ENCODE measurements at places on chromosomes 13 and 19.

DNA sequence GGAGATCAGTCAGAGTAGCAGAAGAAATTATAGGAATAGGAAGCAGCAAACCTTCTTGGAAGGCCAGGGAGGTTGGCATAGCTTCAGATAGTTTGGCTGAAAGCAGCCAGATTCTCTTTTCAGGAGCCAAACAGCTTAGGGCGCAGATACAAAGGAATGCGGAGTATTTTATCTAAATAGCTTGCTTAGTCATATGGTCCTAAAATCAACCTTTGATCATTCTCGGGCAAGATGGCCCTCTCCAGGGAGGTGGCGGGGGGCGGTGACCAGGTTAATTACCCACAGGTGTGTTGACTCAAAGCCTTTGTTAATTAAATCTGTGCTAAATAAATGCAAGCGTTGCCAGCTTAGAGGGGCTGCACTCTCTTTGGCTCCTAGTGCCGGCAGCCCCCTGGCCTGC, 12.5 kb upstream of the NCR1 start:
- no peak for DNase-seq

GRCh38 chr19:39828654-39829032, 5.3 kb downstream of the DYRK1B start:
- no peak for DNase-seq

GRCh38 chr19:42293540-42293939, 8.4 kb upstream of the PRR19 start:
- DNase-seq = no peak

- DNase-seq = peak; percentile 63
Measured at GRCh38 chr13:70310396-70311119, 202.3 kb upstream of the KLHL1 start.

DNA sequence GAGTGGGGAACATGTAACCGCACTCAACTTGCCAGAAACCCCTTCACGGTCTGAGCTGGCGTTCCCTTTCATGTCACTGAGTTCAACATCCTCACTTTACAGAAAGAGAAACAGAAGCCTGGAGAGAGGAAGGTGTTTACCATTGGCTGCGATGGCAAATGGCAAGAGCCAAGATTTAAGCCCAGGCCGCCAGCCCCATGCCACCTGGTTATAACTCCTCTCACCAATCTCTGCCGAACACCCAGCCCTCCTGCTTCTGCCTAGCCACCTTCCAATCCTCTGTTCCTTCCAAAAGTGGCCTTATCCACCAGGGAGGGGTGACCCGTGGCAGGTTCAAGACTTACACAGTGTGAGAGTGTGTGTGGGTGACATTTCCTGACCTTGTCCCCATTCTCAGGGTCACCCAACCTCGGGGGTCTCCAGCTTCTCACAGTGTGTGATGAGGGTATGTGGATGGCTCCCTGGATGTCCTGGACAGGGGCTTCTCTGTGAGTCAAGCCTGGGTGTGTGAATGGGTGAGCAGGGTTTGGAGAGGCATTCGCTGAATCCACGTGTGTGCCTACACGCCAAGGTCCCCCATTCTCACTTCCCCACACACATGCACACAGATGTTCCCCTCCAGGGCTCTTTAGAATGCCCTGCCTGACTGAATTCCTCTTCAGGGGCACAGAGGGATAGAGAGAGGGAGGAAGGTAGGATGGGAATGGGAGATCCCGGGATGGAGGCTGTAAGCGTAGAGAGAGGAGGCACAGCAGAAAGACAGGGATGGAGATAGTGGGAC, 1.2 kb downstream of the CADM4 start:
- no peak for DNase-seq

DNA sequence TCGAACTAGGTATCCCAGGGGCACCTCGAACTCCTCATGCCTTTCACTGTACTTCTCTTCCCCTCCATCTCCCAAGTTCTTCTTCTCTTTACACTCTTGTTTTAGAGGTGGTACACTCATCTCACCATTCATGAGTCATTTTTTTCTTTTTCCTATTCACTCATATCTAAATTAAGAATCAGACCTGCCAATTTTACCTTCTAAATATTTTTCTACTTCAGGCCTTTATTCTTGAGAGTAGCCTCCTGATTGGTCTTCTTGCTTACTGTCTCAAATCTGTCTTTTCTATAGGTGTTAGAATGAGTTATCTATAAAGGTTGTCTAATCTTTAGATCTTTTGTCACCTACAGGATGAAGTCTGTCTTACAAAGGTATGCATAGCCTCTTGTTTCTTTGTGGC, 20.7 kb downstream of the TDRD3 start:
- no peak for DNase-seq

DNA sequence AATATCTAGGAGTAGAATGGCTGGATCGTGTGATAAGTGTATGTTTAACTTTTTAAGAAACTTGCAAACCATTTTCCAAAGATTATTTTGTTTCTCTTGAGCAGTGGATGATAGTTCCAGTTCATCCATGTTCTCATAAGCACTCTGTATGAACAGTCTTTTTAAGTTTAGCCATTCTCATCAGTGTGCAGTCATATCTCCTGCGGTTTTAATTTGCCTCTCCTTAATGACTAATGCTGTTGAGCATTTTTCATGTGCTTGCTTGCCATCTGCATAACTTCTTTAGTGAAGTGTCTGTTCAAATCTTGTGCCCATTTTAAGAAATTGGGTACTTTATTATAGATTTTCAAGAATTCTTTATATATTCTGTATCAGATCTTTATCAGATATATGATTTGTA, 58.6 kb downstream of the WASF3 start:
- peak; percentile 45 for DNase-seq

- peak; percentile 58 for DNase-seq
Measured at GRCh38 chr13:30020726-30021312, 170.4 kb upstream of the UBL3 start.

DNA sequence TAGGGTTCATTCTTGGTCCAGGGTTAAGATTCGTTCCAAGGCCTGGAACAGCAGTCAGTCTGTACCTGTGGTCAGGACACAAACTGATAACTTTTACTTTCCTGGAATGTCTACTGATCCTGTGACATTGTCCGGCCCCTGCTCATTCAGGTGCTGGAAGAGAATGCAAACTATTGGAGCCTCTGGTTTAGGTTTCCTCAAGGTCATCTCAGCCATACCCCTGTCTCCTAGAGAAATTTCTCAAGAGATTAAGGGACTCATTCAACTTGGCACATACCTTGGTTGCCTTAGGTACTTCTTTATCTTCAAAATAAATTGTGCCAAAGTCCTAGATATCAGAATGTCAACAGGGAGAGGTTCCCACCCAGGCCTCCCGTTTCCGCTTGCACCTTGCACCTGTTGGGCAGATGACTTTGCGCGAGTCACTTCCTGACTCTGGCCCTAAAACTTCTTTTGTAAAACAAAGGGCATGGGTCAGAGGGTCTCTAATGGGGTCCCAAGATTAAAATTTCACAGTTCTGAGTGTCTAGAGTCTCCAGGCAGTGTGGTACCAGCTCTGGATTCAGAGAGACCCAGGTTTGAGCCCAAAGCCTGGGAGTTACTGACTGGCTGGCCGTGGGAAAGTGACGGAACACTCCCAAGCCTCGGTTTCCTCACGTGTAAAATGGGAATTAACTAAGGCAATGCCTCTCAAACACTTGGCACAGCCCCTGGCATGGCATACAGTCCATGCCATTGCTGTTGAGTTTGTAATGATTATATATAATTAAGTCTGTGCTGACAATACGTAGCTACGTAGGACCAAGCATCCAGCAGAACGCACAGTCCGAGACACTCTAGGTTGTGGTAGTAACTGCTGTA, 25.8 kb upstream of the CYP2S1 start:
- no peak for DNase-seq

DNA sequence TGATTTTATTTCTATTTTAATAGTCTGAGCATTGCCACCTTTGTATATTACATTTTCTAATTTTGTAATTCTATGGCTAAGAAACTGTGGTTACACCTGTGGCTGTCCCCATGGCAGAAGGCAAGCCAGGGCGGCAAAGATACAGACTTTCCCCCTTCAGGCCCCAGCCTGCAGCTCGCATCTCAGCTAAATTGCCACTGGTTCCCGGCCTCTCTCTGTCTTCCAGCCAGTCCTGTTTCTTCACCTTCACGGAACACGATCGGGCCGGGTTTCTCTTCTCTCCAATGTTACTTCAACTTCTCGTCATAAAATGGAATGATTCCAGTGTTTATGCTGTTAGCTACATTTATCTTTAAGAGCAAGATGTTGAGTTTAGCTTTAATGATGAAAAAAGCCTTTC, 124.5 kb upstream of the ZNF507 start:
- no peak for DNase-seq
